ENCODE measurements at places on chromosomes 13 and 19.

GRCh38 chr13:36054041-36054440 lies 77.1 kb downstream of the DCLK1 start:
- DNase-seq, result no peak

GRCh38 chr13:41117869-41118268 lies 14.7 kb downstream of the KBTBD6 start:
- no peak for DNase-seq

DNA sequence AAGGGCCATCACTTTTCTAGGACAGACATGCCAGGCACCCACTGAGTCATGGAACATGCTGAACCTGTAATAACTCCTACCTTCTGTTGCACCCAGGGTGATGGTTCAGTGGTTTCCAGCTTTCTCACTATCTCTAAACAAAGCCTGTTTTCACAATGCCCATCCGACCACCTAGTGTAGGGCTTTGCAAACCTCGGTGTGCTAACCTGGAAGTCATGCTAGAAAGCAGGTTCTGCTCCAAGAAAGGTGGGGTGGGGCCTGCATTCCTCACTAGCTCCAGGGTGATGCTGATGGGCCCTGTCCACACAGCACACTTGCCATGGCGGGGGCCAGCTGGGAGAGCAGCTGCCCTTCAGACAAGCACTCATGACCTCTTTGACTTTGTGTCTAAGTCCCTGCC lies 43.4 kb downstream of the COL4A2 start:
- DNase-seq, result no peak

DNA sequence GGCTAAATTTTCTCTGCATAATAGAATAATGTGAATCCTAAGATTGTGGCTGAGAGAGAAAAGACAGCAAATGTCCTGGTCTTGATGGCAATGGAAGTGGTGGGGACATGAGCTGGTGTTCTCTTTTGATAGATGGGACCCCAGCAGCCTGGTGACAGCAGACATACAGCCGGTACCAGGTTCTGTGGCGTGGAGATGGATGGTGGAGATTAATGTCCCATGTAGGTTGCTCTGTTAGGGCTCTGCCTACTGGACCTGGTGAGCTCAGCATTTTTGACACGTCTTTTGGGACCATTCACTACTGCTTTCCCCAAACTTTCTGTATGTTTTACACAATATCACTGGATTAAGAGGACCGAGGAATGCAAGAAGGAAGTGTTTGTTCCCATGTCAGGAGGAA lies 8.2 kb upstream of the SIGLEC14 start:
- DNase-seq, result no peak

DNA sequence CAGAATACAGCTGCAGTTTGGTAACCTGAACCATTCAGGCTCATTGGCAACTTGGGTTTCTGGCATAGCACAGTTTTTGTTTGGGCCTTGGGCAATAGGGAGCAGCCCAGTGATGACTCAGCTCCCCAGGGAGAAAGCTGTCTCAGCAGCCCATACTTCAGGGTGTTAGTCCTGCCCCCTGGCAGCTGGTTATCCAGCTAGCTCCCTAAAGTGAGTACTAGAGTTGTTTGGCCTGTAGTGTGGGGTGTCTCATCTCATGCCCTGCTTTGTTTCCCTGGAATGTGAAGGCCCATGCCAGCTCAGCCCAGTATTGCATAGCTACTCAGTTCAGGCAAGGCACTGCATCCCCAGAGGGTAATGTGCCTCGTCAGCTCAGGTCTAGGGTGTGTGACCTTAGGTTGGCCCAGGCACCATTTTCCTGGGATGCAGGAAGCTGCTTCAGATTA lies 18.2 kb upstream of the ZNF543 start:
- peak; percentile 89 for DNase-seq

DNA sequence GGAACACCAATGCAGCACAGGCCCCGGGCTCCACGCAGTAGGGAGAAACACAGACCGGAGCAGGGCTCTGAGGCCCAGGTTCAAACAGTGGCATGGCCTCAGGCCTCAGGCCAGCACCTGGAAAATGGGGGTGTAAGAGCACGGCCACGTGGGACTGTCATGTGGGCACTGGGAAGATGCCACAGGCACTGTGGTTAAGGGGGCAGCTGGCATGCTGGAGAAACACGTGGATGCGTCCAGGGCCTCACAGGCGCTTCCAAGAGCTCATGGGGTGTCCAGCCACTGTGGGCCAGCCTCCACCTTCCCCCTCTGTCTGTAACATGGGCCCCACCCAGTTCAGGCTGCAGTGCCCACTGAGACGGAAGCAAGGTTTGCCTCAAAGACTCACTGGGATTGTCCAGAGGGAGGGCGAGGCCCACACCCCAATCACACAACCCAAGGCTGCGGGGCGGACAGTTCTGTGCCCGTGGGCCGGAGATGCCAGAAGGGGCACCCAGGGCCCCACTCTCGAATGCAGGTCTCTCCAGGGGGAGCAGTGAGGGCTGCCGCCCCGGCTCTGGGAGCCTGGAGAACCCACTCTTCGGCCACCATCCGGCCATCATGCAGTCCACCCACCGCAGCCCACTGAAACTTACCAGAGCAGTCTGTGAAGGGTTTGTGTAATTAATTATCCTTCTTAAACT lies 6.3 kb upstream of the MBD3 start:
- no peak for DNase-seq

DNA sequence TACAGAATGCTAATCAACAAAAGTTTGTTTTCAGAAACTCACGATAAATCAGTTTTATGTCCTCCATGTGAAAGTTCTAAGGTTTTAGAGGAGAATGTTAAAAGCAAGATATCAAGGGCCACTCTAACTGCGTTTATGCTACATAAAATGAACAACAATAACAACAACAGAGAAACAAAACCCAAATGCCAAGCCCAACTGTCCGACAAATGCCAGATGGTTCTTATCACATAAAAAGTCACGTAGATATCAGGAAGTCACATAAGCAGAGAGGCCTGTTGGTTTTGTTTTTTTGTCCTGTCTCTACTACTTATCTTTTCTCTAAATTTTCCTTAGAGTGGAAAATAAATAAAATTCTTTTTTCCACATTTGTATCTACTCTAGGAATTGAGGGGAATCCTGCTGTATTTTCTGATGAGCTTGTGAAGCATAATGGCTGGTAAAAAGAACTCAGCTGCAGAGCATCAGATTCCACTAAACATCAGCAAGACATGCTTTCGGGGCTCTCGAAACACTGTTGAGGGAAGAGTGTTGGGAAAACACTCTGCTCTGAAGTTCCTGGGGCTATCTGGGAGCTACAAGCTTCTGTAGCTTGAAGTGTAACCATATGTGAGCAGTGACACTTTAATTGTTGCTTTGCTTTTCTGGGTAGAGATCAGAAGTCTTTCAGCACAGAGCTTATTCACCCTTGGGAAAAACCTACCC lies 110.1 kb downstream of the SLAIN1 start:
- no peak for DNase-seq

GRCh38 chr19:31349160-31349881 lies at the start of gene TSHZ3:
Gene TSHZ3 (minus strand): TSS chr19:31349436. CDS start chr19:31349219, 217 bp downstream.
- peak; percentile 81 for DNase-seq

DNA sequence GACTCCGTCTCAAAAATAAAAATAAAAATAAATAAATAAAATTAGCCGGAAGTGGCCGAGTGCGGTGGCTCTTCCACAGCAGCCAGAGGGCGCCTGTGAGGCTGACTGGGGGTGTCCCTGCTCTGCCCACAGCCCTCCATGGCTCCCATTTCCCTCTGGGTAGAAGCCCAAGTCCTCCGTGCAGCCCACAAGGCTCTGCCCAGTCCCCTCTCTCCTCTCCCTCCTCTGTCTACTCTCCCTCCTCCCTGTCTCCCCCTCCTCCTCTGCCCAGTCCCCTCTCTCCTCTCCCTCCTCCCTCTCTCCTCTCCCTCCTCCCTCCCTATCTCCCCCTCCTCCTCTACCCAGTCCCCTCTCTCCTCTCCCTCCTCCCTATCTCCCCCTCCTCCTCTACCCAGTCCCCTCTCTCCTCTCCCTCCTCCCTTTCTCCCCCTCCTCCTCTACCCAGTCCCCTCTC lies 20.4 kb downstream of the MISP start:
- peak; percentile 72 for DNase-seq

Measured in psoas muscle (tissue), 8 donors.